Stimulated activated CD4-positive, alpha-beta T cell treated with anti-CD3 and anti-CD28 coated beads, Interleukin-15, amount 100 ng/mL, for 24 hours (primary cell): ENCODE measurements at places on chromosomes 11 and 22.

GRCh38 chr11:109350091-109350490 is 71.9 kb upstream of the C11orf87 start:
- no peak for DNase-seq

DNA sequence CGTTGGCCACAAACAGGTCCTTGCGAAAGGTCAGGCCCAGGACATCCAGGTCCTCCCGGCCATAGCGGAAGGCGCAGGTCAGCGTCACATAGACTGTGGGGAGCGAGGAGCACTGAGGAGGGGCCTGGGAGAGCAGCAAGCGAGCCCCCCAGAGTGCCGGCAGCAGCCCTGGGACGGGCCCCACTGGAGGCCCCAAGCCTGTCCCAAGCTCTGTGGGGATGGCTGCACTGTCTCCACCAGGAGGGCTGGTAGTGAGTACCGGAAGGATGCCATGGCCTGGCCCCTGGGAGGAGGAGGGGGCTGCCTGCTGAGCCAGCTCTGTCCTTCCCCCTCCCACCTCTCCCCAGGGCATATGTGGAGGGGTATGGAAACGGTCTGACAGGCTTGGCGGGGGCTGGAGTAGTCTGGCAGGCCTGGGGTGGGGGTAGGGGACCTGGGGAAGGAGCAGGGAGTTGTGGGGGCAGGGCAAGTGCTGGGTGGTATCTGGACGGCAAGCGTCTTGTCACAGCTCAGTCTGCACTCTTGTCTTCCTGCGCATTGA is 42.9 kb downstream of the TPBGL start:
- DNase-seq, result no peak

DNA sequence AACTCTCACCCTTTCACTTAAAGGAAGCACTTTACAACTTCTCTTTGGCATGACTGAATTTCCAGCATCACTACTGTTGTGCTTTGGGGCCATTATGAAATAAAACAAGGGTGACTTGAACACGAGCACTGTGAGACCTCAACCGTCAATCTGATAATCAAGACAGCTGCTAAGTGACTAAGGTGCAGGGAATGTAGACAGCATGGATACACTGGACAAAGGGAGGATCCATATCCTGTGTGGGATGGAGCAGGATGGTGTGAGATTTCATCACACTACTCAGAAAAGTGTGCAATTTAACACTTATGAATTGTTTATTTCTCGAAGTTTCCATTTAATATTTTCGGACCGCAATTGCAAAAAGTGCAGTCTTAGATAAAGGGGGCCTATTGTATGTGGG is 16.1 kb upstream of the EXPH5 start:
- no peak for DNase-seq

DNA sequence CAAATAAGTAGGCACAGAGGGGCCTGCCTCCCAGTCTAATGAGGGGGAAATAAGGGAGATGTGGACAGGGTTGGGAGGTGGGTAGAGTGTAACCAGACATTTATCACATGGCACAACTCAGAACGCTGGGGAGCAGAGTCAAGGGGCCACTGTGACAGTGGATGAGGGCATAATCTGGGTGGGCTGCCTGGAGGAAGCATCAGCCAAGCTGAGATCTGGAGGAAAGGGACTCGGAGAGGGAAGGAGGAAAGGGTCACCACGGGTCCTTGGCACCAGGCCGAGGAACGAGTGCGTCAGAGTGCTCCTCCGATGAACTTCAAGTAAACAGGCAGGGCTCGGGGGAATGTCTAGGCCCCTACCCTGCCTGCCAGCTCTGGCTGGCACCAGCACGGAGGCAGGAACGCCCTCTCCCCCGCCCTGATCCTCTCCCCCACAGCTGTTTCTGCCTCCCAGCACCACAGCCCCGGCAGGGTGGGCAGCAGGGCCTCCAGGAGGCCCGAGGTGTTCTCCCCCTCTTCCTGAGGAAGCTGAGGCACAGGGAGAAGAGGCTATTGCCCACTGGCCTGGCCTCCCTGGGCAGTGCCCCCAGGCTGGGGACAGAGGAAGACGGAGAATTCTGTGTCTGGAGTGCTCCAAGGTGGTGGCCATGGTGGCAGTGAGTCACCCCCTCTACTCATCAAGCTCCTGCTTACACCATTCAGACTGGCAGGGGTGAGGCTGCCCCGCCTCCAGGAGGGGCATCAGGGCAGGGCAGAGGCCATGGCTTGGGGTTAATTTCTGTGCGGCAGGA is 4.2 kb downstream of the ALDH3B1 start:
- DNase-seq, result no peak

DNA sequence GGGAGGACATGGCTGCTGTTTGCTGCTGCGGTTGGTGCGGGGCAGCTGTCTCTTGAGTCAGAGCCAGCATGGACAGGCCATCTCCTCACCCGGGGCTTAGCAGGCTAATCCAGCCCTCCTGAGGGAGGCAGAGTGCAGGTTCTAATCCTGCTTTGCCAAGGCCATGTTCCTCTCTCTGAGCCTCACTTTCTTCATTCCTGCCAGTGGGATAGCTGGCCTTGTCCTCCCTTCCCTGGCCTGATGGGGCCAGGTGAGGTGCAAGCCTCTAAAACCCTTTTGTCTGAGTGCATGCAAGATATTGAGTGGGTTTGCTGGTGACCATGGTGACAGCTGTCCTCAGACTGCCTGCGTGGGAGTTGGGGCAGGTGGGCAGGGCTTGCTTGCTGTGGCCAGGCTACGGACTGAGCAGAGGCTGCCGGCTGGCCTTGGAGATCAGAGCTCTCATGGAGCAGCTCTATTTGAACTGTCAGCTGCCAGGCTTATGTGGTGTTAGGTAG is 3.6 kb downstream of the USP35 start:
- no peak for DNase-seq

GRCh38 chr22:29342577-29343312 is 27.2 kb upstream of the RASL10A start:
- DNase-seq, result no peak

DNA sequence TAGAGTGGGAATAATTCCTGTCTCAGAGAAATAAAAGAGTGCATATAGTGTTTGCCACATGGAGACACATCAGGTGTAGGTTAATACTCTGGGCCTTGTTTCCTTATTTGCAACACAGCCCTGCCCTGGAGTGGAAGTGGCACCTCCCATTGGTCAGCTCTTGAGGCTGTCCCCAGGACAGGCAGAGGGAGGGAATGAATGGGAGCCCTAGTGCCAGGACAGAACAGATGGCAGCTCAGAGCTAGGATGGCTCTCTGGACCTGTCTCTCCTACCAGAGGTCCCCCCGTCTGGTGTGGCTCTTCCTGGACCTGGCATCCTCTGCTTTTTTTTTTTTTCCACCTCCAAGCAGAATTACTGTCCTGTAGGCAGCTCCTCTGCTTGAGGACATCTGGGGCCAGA is 35.6 kb downstream of the LIMK2 start:
- DNase-seq, result no peak

DNA sequence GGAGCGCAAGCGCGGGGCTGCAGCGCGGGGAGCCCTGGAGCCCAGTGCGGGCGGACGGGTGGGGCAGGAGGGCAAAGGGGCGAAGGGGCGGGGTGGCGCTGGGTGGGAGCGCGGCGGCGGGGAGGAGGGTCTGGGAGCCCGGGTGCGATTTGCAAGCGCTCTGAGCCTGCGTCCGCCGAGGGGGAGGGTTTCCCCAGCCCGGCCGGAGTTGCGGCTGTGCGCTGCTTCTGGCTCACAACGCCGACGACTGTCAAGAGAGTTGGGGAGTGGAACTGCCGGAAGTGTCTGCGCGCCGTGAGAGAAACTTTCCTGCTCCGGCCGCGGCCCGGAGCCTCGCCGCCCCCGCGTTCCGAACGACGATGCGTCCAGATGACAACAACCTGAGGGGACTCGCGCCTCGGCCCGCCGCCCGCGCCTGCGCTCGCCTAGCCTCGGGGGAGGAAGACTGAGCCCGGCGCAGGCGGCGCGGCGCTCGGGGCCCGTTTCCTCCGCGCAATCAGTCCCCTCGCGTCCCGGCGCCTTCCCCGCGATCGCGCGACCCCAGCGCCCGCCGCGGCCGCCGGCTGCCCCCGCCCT is at the start of gene ARHGAP42:
TSS of gene ARHGAP42 (plus strand) at position 235 of the 576 bp plus-strand sequence. CDS start 391 bp downstream, outside the sequence.
- peak; percentile 52 for DNase-seq

GRCh38 chr22:47206666-47207218 is 444.3 kb downstream of the TBC1D22A start:
- no peak for DNase-seq

- no peak for DNase-seq
These were observed 53.4 kb upstream of the SPATA19 start for GRCh38 chr11:133898770-133899115.

DNA sequence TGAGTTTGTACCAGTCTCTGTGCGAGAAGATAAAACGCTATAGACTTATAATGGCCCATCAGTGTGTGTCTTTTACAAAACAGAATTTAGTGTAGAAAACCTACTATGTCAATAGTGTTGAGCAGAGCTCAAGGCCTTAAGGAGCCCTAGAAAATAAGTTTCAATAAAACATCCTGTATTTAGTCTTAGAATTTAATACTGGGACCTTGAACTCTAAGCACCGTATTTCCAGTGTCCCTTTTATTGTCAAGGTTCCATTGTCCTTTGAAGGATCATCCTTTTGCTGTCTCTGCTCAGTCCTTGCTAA is 16.6 kb downstream of the CDC45 start:
- no peak for DNase-seq

DNA sequence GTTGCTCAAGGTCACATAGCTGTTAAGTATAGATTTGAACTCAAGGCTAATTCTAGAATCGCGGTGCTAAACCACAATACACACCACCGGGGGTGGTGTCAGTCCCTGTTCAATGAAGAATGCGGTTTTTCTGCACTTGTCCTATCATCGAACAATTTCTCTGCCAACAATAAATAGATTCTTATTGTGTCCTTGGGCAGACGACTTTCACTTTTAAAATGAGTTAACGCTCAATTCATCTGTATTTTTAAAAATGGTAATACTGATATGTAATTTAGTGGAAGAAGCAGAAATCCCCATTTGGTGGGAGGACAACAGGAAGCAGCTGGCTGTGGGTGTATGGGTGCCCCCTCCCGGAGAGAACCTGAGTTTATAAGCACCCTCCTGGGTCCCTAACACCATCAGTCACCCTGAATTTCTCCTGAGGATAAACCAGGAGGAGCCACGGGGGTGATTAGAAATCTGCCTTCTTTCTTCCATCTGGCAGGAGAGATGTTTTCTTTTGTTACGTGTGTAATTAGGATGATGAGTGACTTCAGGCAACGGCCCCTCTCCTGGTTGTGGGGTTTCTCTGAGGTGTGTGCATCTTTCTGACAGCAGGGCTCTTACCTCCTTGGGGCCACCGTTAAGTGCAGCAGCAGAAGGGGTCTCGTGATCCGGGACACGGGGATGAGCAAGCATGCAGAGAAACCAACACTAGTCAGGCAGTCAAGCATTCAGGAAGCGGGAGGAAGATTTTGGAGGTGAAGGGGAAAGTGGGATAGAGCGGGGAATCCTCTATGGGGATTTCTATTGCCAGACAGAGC is 87.7 kb downstream of the GRAMD1B start:
- DNase-seq, result no peak

DNA sequence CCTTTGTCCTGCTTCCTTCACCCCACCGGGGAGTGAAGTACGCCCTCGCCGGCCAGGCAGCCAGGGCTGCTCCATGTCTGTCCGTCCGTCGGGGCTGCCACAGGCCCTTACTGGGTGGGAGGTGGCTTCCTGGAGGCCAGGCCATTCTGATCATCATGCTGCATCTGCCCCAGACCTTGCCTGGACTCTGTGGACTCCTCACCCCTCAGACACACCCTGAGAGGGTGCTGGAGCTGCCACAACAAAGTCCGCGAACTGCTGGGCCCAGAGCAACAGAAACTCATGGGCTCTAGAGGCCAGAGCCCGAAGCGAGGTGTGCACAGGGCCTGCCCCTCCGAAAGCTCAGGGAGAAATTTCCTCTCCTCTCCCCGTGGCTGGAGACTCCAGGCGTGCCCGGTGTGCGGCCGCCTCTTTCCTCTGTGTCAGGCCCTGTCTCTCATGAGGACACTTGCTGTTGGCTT is 124.2 kb downstream of the KCNQ1OT1 start:
- no peak for DNase-seq

DNA sequence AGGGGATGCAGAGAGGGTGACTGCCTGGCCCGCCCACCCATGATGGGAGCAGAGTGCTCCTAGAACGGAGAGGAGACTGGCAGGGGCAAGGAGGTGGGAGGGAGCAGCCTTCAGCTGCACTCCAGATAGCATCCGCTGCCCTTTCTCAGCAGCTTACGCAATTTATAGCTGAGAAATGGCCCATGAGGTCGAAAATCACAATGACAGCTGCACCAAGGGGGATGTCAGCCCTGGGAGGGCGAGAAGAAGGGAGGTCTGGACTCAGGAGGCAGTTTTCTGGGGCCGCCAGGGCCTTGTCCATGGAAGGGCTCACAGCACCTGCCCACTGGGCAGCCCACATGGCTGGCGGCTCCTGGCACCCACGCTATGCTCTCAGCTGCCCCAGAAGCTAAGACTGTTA is 17.6 kb upstream of the MOB2 start:
- DNase-seq, result no peak

GRCh38 chr22:25367756-25368155 is 148.3 kb downstream of the CRYBB2 start:
- DNase-seq, result no peak

GRCh38 chr11:25790396-25790795 is 541.5 kb upstream of the ANO3 start:
- DNase-seq, result no peak

- DNase-seq, result no peak
These were observed 10.3 kb downstream of the KDM4E start for GRCh38 chr11:95035316-95035715.

DNA sequence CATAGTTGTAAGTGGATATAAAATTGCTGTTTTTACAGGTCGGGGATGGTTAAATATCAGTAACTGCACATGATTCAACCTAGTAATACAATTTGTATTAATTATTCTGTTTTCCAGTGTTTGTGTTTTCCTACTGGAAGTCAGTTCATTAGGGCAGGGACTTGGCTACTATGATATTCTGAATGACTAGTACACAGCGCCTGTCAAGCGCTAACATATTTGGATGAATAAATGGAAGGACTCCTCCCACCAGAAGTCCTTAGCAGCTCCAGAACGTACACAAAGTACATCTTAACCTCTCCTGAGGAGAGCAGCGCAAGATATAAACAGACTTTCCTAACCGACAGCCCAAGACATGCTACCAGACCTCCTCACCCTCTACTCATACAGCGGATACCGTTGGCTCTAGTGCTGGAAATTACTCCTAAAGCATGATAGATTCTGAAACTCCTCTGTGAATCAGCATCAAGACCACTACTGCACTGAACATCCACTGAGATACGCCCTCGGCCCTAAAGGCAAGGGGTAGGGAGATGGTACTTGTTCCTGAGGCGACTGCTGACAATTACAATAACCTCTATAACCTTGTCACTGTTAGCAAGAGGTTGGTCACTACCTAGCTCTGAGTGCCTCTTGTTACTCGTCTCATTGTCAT is 79.1 kb downstream of the RDX start:
- DNase-seq, result no peak

- no peak for DNase-seq
These were observed 5.0 kb upstream of the ZDHHC5 start for GRCh38 chr11:57662893-57663292.
